ENCODE measurements at places on chromosomes 5 and 9. TPM values are rescaled to one million over a fixed set of nuclear protein-coding genes. Genes with fewer than 3 reads are reported as not detected.

- DNase-seq = no peak
These were observed 56.9 kb upstream of the SLC1A1 start for GRCh38 chr9:4433379-4433778.

- no peak for DNase-seq
These were observed 10.7 kb downstream of the IL4 start for GRCh38 chr5:132684491-132684890.

DNA sequence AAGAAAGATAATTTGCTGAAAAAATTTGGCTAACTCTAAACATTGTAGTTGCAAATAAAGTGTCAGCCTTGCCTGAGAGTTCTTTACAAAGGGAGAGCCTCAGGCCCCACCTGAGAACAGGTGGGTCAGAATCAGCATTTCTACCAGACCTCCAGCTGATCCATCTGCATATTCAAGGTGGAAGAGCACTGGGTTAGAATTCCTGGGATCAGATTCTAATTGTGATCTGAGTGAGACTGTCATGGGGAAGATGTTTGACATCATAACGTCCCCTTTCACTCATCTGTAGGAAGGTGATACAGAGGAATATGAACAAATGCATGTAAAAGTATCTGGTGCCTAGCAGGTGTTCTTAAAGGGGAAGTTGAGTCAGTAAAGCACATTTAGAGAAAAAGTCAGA is 54.6 kb downstream of the FBXL7 start:
- no peak for DNase-seq

GRCh38 chr9:81787747-81788632 is 98.6 kb upstream of the TLE1 start:
- no peak for DNase-seq

SLC25A48 gene
- total RNA-seq = 1.7 TPM

CDKN2B-AS1 gene
- total RNA-seq = 0.82 TPM

IFNA13 gene
- total RNA-seq = not detected

All from kidney (tissue), 22 donors.